Colonic mucosa (tissue), 4 donors: ENCODE measurements at places on chromosomes 4 and X.

GRCh38 chrX:52078131-52078530, 9.1 kb upstream of the MAGED4B start:
- DNase-seq, result no peak

- peak; percentile 67 for DNase-seq
Observed at GRCh38 chrX:23803931-23804381, 21.0 kb downstream of the SAT1 start.

- DNase-seq, result no peak
Observed at GRCh38 chrX:4193500-4194155, 480.2 kb upstream of the PRKX start.

DNA sequence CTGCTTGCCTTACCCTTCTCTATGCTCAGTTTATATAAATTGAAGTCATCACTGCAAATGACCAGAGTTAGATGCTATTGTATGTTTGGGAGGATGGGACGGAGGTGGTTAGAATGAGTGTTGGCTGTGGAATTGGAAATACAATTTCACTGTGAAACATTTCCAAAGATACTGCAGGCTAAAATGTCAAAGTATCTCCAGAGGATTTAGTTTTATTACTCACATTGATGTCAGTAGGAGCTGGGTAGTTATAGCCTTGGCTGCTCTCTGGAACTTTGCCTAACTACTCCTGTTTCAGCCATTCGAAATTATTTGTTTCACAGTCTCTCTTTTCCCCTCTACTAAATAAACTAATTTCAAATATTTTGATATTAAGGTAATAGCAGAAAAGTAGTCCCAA, 92.6 kb upstream of the PPP3CA start:
- DNase-seq, result no peak

DNA sequence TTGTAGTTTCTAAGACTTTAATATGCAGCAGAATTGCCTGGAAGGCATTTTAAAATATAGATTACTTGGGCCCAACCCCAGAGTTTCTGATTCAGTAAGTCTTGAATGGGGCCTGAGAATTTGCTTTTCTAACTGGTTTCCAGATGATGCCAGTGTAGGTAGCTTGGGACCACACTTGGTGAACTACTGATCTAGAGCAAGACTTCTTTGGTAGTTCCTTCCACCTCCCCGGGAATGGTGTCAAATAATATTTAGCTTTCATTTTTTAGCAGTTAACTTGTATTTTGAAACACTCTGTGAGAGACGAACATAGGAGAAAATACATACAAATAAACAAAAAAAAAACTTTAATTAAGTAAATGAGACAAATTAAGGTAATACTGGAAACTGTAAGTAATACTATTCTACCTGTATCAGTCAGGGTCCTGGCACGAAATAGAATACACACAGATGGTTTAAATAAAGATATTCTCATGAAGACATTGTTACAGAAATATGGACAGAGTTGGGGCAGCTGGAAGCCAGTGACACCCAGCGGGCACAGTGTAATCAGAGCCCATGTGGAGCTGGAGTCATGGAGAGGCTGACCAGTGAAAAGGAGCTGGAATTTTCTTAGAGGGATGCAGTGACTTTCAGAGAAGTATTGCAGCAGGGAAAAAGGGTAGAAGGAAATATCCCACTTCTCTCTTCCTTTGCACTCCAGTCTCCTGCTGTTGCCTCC, 905.7 kb downstream of the CCSER1 start:
- DNase-seq, result no peak

GRCh38 chr4:121199742-121200561, 35.8 kb upstream of the TNIP3 start:
- no peak for DNase-seq

DNA sequence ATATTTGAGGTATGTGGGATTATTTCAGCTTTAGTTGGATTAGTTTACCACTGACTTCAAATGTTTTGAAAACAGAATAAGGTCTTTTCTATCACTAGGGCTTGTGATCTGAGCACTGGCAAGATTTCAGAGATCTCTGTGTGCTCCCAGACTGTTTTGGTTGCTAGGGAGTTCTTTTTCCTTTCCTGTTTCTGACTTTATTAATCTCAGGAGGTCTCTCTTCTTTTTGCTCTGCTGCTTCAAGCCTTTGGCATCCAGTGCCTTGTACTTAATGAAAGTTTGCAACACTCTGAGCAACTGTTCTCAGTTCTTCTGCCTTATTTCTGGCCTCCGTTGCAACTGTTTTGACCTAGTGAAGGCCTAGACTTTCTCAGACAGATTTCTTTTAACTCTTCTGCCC, 32.1 kb upstream of the PAQR3 start:
- no peak for DNase-seq

DNA sequence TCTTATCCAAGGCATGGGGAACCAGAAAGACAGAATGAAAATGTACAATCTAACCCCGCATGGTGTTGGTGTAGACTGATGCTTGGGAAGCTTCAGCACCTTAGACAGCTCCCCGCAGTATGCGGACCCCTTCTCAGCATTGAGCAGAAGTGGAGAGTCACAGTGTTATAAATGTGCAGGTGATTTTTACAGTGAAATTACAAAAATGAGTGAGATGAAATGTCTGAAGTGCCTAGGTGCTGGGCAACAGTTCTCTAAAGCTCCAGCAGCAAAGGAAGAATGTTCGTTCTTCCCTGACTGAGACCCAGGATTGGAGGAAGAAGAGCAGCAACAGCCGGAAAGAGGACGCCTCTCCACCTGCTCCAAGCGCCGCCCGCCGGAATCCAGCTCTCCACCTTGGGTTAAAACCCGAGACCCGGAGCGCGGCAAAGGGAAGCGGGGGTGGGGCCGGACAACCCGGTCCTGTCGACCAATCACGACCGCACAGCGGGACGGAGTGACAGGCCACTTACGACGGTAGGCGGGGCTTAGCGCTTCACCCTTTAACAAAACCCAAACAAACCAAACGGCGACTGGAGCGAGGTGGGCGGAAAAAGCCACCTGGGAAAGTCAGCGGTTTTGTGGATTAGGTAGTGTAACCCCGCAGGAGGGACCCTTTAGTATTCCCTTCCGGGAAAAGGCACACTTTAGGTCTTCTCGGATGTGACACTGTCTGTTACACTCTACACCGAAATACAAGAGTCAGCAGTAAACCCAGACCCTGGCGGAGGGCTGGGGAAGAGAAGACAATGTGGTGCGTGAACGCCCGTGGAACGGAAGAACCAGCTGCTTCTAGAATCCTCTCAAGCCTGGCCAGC, at the start of gene GLRA3:
Gene GLRA3, minus strand, starts transcription at position 403 of the 857 bp plus-strand sequence. CDS start 436 bp downstream, outside the sequence.
- peak; percentile 23 for DNase-seq

- no peak for DNase-seq
Observed at GRCh38 chr4:146285037-146285436, 70.7 kb downstream of the REELD1 start.

DNA sequence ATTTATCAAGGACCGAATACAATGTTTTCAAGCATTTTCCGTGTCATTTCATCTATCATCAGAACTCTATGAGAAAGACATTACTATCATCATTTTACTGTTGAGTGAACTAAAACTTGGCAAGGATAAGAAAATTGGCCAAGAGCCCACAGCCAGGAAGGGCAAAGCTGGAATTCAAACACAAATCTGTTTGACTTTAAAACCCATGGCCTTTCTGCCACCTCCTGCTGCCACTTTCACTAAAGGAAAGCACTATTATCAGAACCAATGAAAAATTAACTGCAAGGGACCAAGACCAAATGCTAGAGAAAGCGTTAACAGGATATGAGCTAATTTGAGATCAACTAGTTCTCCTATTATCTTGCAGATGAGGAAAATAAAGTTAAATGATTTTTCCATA, 2759.2 kb downstream of the ARAP2 start:
- no peak for DNase-seq

- DNase-seq, result no peak
Observed at GRCh38 chr4:168794881-168795280, 215.2 kb downstream of the CBR4 start.

GRCh38 chr4:86441175-86441936, 81.5 kb upstream of the MAPK10 start:
- DNase-seq, result no peak

- DNase-seq, result no peak
Observed at GRCh38 chrX:67784712-67785111, 240.9 kb downstream of the AR start.

DNA sequence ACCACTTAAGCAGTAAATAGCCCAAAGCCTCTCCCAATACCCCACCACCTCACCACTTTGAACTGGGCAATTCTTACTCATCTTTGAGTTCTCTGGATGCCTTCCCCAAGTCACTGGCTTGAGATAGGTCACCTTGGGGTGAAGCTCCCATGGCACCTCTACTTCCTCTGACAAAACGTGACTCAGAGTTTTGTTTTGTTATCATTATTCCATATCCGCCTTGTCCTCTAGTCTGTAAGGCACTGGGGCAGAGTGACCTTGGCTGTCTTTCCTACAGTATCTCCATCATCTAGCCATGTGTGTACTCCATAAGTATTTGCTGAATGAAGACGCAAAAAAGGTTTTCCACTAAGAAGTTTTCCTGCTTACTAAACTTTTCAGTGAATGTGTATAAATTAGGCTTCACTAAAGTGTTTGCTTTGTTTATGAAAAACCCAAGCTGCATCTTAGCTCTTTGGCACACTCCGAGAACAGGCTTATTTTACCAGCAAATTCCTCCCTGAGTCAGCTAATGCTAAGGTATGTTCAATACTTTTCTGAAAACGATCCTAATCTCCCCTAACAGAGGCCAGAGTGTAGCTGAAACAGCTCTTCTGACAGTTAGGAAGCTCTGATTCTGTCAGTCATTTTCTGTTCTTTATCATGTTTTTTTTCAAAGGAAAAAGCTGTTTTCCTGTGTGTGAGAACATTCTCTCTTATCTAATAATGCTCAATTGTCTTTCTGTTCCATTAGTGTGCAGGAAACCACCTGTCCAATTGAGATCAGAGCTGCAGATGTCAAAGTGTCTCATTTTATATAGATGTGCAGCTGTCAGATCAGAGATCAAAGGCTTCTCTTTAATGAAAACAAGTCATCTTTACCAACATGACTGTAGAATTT, 30.2 kb upstream of the TSPAN5 start:
- DNase-seq, result no peak

DNA sequence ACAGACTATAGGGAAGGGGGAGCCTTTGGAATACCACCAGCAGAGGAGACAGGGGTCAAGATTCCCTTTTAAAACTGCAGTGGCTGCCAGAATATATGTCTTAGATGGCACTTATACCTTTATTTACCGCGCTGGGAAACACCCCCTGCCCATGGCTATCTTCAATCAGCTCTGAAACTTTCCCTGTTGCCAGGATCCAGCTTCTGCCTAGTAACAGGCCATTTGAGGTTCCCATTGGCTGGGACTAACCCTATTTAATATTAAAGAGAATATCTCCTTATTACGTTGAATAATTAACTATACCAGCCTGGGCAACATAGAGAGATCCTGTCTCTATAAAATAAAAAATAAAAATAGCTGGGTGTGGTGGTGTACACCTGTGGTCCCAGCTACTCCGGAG, 23.8 kb downstream of the SOWAHB start:
- DNase-seq, result no peak

DNA sequence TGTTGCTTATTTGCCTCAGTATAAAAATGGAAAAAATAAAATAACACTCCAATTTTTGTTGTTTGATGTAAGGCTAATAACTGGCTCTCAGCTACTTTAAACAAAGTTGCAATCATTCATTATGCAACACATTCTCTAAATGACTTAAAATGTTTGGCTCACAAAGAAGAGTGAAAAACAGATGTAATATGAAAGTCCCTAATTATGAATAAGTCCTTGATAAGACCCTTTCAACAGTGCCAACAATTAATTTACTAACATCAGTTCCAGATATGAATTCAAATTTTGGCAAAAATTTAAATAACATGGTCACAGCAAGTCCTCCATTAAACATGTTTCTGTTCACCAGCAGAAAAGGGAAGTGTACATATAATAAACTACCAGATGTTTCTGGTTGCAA, 69.8 kb downstream of the PAPSS1 start:
- DNase-seq, result no peak

- no peak for DNase-seq
Observed at GRCh38 chr4:148116264-148116663, 325.9 kb downstream of the NR3C2 start.

DNA sequence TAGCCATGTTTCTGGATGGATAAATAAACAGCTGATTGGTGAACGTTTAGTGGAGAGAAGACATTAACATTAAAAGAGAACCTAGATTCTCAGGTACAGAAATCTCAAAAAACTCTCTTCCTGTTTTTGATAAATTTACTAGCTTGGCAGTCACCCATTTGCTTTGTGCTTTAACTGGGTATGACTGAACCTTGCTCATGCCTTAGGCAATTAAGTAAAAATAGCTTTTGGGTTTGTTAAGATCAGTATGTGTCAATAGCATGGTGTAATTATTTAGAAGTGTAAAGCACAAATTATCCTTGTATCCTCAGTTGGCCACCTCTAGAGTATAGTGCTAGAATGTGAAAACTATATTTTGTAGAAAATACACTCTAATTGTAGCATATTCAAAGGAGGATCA, 200.0 kb downstream of the CFAP299 start:
- no peak for DNase-seq

DNA sequence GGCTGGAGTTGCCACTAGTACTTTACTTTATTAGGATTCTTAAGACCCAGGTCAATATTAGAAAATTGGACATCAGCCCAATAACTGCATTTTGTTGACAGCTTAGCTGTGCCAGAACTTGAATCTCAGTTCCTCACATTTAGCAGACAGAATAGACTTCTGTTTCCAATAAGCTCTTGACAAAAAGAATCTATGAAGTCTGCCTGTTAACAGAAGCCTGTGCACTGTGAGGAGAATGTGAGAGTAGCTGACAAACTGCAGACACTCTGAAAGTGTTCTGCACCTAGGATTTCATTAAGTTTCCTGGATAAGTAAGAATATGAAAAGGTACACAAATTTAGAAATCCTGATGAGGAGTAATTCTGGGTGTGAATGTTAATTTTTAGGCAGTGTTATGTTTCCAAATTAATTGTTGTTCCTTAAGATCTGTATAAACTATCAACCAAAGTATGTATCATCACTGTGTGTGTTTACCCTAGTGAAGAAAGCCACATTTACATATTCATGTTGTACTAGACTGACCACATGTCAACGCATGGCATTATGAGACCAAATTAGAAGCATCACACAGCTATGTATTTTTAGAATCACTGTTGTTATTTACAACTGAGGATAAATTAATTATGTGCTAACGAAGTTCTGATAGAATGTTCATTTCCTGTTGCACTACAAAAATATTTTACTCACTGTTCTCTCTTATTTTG, 756.4 kb upstream of the IGFBP7 start:
- no peak for DNase-seq
